ENCODE measurements at places on chromosomes 11 and 22.

- DNase-seq = no peak
These were observed 13.7 kb downstream of the PACS1 start for GRCh38 chr11:66083767-66084166.

DNA sequence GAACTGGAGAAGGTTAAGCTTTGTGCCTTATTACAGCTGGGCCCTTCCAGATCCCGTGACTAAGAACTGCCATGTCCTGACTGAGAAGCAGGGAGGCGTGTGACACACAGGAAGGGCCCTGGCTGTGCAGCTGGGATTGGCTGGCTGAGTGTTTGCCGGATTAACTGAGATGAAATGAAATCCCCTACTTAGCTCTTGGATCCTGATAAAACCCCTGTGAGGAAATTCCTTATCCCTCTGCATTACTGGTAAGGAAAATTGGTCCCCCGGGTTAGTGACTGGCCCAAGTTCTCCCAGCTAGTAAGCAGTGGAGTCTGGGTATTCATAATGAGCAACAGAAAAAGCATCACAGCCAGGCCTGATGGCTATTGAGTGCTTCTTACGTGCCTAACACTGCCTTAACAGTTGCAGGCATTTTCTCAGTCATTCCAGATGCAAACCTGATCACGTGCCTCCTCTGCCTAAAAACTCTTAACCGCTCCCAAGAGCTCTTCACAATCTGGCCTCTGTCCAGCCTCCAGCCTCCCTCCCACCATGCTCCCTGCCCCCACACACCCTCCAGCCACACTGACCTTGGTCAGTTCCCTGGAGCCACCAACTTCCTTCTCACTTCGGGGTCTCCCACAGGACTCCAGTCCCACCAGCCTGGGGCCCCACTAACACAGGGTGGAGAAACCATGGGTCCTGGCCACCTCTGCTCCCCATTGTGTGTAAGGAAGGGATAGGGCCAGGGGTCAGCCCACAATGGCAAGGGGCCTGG is 37.8 kb downstream of the ARRB1 start:
- no peak for DNase-seq

GRCh38 chr11:8760896-8761295 is 78.3 kb downstream of the RPL27A start:
- no peak for DNase-seq

- no peak for DNase-seq
These were observed 682 bp downstream of the LARGE1 start for GRCh38 chr22:33919391-33920196.

DNA sequence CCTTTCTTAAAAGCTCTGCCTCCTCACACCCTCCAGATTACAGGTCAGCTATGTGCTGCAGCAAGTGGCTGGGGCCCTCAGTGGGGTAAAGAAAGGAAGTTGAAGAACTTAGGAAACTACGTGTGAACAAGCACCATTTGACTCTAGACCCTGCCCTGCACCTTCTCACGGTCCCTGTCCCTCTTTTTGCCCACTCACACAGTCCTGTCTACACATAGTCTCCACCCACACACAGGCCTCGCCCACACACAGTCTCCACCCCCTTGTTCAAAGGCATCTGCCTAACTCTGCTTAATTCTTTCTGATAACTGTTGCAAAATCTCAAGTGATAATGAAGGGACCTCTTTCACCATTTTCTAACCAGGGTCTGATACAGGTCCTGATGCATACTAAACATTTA is 59.0 kb downstream of the TMPRSS5 start:
- DNase-seq = no peak
